ENCODE measurements at places on chromosomes 1 and 21.

- DNase-seq = no peak
These were observed 77.9 kb downstream of the NEK7 start for GRCh38 chr1:198234520-198235251.

GRCh38 chr1:102833151-102833550 lies 275.2 kb downstream of the COL11A1 start:
- DNase-seq = no peak

GRCh38 chr21:28943631-28944030 lies 49.0 kb downstream of the LTN1 start:
- no peak for DNase-seq

DNA sequence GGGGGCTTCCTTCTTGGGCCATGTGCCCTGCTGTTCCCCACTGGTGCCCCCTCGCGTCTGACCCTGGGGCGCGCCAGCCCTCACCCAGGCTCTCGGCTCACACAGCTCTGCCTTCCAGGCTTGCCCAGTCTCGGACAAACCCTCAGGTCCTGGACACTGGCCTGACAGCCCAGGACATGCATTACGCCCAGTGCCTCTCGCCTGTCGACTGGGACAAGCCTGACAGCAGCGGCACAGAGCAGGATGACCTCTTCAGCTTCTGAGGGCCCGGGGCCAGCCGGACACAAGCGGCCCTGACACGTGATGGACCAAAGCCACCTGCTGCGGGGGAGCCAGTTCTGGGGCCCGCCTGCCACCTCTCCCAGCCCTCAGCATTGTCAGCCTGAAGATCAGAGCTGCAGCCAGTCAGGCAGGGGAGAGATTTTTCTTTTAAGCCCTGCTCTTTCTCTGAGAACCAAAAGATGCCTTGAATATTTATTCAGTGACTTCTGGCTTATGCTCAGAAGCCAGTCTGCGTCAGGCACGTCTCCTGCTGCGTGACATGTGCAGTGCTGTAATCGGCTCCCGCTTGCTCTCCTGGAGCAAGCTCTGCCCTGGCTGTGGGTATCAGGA lies 23.4 kb downstream of the LDLRAP1 start:
- no peak for DNase-seq

GRCh38 chr1:207414606-207415108 lies 39.5 kb upstream of the CR2 start:
- DNase-seq = no peak

DNA sequence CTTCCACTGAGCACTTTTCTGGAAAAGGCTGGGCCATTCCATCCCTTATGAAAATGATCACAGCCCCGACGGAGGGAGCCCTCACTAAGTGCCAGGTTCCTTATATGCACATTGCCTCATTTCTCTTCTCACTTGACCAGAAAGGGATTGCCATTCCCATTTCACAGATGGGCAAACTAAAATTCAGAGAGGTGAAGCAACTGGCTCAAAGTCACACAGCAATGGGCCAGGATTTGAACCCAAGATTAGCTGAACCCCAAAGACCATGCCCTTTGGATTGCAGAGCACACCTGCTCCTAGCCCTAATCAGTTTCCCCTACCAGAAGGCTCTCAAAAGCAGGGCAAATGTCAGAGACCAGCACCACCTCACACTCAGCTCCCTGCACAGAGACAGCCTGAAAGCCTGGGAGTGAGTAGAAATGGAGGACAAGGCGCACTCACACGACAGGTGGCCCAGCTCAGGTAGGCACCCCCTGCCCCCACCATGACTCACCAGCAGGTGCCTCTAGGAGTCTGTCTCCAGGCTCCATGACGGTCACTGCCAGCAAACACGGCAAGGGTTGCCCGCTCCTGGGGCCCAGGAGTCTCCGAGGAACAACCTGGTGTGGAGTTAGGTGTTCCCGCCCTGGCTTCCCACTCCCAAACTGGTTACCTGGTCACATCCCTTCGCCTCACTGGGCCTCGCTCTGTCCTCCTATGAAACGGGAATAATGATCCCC lies 21.7 kb downstream of the SDC3 start:
- DNase-seq = no peak

DNA sequence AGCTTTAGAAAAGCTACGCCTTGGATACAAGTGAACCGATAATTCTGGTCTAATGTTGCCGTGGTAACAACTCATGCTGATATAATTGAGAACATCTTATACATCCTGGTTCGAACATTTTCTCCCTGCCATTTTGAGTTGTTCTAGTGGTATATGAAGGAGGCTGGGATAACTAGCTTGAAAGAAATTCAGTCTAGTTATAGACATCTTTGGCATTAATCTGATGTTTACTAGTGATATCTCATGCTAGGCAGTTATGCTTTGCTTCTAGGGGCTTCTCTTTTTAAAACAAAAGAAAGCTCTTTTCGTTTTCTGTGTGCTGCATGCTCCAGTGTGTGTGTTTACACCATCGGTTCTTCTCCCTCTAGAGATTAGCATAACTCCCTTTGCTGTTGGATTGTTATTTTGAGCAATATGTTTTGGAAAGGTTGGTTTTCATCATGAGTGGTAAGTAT lies 20.5 kb downstream of the PRKACB start:
- no peak for DNase-seq

DNA sequence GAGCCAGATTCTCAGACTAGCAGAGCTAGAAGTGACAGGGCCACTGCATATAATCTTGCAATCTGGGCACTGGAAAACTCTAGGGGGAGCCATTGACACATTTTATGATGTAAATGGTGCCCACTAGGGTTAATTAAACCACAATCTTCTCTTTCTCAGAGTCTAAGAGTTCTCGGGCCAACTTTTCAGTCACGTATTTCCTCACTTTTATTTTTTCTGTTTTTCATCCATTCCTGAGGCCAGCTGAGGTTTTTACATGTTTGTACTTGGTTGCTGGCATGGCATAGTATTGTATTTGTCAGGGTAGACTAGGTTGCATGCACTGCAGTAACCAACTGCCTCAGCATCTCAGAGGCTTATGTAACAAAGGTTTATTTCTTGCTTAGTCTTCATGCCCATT lies 138.2 kb downstream of the ZNF326 start:
- DNase-seq = peak; percentile 24

GRCh38 chr1:181936269-181936668 lies 125.2 kb downstream of the ZNF648 start:
- DNase-seq = no peak

- DNase-seq = no peak
These were observed 524.1 kb upstream of the CAMK1G start for GRCh38 chr1:209059376-209059775.

DNA sequence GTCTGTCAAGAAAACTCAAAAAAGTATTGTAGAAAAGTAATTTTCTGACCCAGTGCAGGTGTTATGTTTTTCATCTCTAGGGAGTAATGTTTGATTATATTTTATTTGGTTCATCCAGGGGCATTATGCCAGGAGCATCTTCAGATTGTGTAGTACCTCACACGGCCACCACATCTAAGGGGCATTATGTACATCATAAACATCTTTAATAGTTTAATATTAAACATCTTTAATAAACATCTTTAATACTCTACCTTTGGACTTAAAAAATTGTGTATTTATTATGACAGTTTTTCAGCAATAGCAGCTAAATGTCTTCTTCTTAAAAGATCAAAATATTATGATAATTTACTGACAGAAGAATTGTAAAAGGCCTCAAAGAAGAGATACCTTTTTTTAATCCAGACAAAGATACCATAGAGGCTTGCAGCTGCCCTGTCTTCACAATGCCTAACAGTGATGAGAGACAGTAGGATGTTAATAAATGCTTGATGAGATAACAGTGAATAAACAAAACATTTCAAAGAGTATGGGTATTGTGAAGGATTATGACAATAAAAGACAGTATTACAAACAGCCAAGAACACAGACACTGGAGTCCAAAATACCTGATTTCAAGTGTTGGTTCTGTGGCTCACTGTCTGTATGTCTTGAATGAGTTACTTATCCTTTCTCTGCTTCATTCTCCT lies 240.9 kb upstream of the ADGRL2 start:
- no peak for DNase-seq

DNA sequence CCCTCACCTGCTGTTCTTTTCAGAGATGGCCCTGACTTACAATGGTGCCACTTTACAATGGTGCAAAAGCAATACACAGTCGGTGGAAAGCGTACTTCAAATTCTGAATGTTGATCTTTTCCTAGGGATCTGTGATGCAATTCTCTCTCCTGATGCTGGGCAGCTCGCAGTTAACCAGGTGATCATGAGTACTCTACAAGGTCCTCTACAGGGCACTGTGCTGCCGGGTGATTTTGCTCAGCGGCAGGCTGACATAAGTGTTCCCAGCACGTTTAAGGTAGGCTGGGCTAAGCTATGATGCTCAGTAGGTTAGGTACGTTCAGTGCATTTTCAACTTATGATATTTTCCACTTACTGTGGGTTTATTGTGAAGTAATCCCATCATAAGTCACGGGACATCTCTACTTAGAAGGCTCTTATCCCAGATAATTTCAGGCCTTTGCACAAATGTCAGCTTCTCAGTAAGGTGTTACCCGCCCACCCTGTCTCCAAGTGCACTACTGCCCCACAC lies 126.5 kb downstream of the KCNN3 start:
- DNase-seq = no peak

DNA sequence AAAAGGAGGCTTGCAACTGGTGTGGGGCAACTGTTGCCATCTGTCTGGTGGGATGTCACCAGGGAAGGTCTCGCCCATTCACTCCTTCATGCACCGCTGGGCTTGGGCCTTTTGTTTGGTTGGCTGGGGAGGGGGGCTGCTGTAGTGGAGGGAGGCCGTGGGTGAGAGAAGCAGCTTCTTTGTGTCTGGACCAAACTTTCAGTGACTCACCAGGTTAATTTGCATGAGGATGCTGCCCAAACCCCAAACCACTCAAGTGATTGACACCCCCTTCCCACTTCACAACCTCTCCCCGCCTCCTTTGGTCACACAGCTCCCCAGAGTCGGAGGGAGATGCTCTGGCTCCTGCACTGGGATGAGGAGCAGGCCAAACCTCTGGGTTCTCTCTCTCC lies 19.7 kb downstream of the BTG2 start:
- peak; percentile 44 for DNase-seq

- DNase-seq = no peak
These were observed 130.1 kb upstream of the ERG start for GRCh38 chr21:38628349-38628748.

- no peak for DNase-seq
These were observed 206.0 kb downstream of the CAMTA1 start for GRCh38 chr1:6991266-6991665.

DNA sequence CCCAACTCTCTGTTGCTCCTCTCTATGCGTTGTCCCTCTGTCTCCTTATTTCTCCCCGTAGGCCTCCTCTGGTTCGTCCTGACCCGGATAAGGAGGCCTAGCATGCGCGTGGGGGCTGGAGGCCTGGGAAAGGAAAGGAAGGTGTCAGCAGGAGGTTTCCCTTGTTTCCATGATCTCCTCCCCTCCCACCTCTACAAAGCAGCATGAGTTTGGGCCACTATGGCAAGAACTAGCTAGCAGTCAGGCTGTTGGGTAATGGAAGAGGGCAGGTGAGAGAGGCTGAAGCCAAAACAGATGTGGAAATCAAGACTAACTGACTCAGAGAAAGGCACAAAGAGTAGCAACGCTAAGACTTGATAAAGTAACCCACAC lies 687 bp upstream of the SEMA6C start:
- peak; percentile 49 for DNase-seq

Data from right hindlimb (tissue), 1 donor.